ENCODE measurements at places on chromosomes 1 and 21. TPM values are rescaled to one million over a fixed set of nuclear protein-coding genes. Genes with fewer than 3 reads are reported as not detected.

The CR1L gene
- total RNA-seq: 30.9 TPM

The INTS3 gene
- total RNA-seq: 16.4 TPM

The SLC19A2 gene
- total RNA-seq: 18.7 TPM

The TACSTD2 gene
- total RNA-seq: 1.2 TPM

The NAV1 gene
- total RNA-seq: 1.2 TPM

The LCE1B gene
- not detected for total RNA-seq

The CGN gene
- total RNA-seq: 48.9 TPM

The AADACL3 gene
- not detected for total RNA-seq

The DIRAS3 gene
- total RNA-seq: 0.92 TPM

The KIF26B gene
- total RNA-seq: 0.50 TPM

The HEYL gene
- total RNA-seq: 0.61 TPM

The SLC30A10 gene
- total RNA-seq: 90.9 TPM

The KRTAP11-1 gene
- total RNA-seq: not detected

The HSPB7 gene
- total RNA-seq: 0.42 TPM

The OR2T29 gene
- not detected for total RNA-seq

The OR6Y1 gene
- total RNA-seq: not detected

The ADAM30 gene
- not detected for total RNA-seq

The CD2 gene
- total RNA-seq: 1.1 TPM

The NOS1AP gene
- total RNA-seq: 13.0 TPM

The IL6R gene
- total RNA-seq: 67.6 TPM

The CNKSR1 gene
- 1.2 TPM for total RNA-seq

The CYYR1 gene
- total RNA-seq: 2.4 TPM

The KCND3 gene
- total RNA-seq: 27.1 TPM

The MYOM3 gene
- 0.17 TPM for total RNA-seq

The INSRR gene
- total RNA-seq: not detected

The PPIAL4G gene
- total RNA-seq: not detected

The NDUFS5 gene
- total RNA-seq: 193 TPM

The TSTD1 gene
- 10.9 TPM for total RNA-seq
